ENCODE measurements at places on chromosomes 7 and 10.

GRCh38 chr7:101882595-101883564, 65.5 kb downstream of the CUX1 start:
- DNase-seq = peak; percentile 83

- peak; percentile 59 for DNase-seq
Measured at GRCh38 chr10:69087590-69088470, at the start of gene SRGN. SRGN (plus strand) TSS chr10:69088103; CDS start chr10:69088158, 55 bp downstream.

DNA sequence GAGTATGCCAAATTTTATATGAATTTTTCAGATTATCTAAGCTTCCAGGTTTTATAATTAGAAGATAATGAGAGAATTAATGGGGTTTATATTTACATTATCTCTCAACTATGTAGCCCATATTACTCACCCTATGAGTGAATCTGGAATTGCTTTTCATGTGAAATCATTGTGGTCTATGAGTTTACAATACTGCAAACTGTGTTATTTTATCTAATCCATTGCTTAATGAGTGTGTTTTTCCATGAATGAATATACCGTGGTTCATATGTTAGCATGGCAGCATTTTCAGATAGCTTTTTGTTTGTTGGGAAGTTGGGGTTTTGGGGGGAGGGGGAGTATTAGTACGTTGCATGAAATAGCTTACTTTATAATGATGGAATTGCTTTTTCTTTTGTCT, 44.5 kb downstream of the FGFBP3 start:
- no peak for DNase-seq

- DNase-seq = no peak
Measured at GRCh38 chr7:70739646-70740210, 392.2 kb upstream of the GALNT17 start.

GRCh38 chr10:3503299-3503698, 281.7 kb downstream of the KLF6 start:
- no peak for DNase-seq

GRCh38 chr7:155104913-155105312, 34.8 kb downstream of the HTR5A start:
- DNase-seq = no peak

- DNase-seq = no peak
Measured at GRCh38 chr10:43160921-43161255, 22.6 kb downstream of the CSGALNACT2 start.

- DNase-seq = no peak
Measured at GRCh38 chr7:48274662-48275061, 103.4 kb downstream of the ABCA13 start.

- peak; percentile 30 for DNase-seq
Measured at GRCh38 chr10:101579516-101579870, 8.6 kb downstream of the POLL start.

- DNase-seq = no peak
Measured at GRCh38 chr7:112421666-112422486, 28.4 kb upstream of the IFRD1 start.

DNA sequence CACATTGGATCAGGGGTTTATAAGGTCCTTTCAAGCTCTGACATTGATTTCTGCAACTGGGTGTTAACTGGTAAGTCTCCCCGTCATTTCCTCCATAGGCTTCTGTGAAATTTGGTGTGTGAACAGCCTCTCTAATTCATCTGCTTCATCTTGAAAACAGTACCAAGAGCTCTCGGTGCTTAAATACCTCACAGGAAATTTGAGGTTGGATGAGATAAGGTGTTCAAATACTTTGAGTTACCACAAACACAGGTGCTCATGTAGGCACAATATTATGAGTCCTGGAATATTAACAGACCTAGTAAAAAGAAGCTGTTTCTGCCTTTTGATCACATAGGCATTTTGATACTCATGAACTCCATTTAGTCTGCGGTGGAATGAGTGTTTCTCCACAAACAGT, 85.2 kb downstream of the RTKN2 start:
- no peak for DNase-seq

DNA sequence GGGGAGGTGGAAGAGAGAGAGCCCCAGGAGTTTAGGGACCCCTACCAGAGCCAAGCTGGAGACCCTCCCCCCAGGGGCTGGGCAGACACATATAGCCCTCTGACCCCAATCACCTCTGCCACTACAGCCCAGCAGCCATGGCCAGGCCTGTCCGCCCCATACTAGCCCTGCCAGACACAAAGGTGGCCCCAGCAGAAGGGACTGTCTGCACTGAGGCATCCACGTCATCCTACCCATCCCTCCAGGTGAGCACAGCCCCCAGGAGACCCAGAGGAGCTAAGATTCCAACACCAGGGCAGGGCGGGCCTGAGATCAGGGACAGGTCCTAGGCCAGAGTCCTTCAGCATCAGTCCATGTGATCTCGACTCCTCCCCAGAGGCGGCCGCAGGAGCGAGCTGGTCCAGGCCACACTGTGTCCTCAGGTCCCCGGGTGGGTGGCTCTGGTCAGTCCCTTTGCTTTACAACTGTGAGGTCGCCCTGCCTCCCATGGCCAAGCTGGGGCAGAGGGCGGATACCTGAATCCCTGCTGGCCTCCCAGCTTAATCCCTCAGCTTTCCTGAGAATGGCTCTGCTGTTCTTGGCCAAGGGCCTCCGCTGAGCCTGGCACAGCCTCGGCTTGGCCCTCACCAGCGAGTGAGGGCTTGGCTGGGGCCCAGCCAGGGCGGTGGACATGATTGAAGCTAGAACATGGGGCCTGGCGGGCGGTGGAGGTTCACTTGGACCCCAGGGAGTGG, 14.3 kb upstream of the ELN start:
- peak; percentile 78 for DNase-seq

DNA sequence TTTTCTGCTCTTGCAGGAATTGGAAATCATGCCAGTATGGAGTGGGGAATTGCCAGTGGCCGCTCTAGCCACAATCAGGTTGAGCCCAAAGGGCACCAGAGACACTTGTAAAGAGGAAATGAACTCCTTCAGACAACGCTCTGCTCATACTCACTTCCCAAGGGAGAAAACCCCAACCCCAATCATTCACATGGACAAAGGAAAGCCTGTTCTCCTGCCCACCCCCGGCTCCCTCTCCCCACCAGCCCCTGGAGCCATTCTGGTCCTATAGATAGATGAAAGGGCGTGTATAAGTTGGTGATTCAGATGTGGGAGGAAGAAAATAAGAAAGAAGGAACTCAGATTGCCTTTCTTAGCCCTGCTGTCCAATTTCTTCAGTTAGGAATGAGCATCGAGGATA, 57.4 kb downstream of the GFRA1 start:
- DNase-seq = no peak

- no peak for DNase-seq
Measured at GRCh38 chr10:62639144-62639543, 165.4 kb upstream of the ADO start.

GRCh38 chr7:31775556-31775955, 88.5 kb downstream of the PPP1R17 start:
- DNase-seq = no peak

GRCh38 chr10:111523016-111523415, 446.2 kb downstream of the ADRA2A start:
- DNase-seq = no peak

GRCh38 chr10:6228010-6228511, 25.3 kb downstream of the PFKFB3 start:
- DNase-seq = no peak

- no peak for DNase-seq
Measured at GRCh38 chr7:95066737-95067530, 159.5 kb downstream of the PPP1R9A start.

GRCh38 chr7:35969066-35969465, 168.2 kb downstream of the SEPTIN7 start:
- no peak for DNase-seq

DNA sequence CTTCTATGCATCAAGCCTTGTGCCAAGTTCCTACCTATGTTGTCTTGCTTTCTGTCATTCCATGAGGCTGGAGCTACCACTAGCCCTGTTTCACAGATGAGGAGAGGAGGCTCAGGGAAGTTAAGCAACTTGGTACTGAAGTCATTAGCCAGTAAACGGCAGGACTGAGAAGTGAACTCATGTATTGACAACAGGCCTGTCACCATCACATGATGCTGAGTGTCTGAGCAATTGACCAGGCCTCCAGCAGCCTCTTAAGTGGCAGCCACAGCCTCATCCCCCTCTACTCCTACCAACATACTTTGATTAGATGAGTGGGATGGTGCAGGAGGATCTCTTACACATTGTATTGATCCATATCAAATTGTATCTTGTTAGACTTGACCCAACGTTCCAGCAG, 317.6 kb downstream of the GRID1 start:
- no peak for DNase-seq

- no peak for DNase-seq
Measured at GRCh38 chr7:73565675-73566340, 8.3 kb upstream of the BCL7B start.

DNA sequence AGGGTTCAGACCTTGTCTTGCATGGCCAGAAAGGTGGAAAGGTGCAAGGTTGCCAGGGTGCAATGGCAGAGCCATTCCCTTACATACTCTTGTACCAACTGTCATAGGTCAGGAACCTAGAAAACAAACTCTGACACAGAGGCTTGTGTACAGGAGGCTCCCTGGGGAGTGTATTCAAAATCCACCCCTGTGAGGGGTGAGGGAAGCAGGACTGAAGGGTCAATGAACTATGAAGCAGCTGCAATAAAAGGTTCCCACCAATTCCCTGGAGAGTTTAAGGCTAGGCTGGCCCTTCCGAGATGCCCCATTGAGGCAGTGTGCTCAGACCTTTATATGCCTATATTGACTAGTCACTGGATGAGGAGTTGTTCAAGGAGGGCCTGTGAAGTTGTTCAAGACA, 13.9 kb upstream of the CUZD1 start:
- DNase-seq = no peak

DNA sequence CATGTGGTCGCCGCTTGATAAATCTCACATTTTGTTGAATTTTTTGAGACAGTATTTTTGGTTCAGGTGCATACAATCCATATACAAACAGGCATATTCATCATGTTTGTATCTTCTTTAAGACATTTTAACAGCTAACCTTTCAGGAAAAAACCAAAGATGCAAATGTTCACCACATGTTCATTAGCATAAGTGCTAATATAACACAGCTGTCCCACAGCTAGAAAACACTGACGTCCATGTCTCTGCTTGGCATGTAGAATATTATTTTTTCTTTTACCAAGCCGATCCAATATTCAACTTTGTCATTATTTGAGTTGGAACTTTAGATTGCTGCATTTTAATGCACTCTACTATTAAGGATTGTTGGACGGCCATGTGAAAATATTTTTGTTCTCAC, 31.2 kb downstream of the BMPER start:
- DNase-seq = no peak

DNA sequence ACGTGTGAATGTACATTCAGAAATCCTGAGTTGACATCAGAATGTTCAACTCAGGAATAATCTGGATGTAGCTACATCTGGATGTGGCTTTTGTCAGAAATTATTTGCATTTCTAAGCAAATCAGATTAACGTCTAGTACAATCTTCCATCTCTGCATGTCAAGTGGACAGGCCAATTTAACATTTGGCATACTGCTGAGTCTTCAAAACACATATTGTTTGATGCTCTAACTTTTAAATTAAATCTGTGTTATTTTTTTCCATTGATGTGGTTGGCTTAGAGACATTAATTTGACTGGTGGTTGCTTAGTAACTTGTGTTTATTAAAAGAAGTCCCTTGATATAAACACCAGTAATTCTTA, 3.4 kb downstream of the STAMBPL1 start:
- no peak for DNase-seq

DNA sequence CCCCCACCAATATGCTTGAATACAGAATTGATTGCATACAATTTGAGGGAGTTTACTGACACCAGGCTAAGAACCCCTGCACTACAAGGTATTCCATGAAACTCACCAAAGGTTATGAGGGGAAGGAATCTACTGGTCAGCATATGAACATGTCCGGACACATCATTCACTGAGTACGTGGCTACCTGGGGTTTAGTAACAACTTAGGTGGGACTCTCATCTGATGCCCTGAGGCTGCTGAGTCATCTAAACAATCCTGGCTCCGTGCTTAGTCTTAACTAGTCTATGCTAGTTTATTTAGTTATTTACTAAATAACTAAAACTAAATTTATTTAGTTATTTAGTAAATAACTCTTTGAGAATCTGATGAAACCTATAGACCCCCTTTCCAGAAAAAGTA, 11.3 kb downstream of the PI4K2A start:
- no peak for DNase-seq

DNA sequence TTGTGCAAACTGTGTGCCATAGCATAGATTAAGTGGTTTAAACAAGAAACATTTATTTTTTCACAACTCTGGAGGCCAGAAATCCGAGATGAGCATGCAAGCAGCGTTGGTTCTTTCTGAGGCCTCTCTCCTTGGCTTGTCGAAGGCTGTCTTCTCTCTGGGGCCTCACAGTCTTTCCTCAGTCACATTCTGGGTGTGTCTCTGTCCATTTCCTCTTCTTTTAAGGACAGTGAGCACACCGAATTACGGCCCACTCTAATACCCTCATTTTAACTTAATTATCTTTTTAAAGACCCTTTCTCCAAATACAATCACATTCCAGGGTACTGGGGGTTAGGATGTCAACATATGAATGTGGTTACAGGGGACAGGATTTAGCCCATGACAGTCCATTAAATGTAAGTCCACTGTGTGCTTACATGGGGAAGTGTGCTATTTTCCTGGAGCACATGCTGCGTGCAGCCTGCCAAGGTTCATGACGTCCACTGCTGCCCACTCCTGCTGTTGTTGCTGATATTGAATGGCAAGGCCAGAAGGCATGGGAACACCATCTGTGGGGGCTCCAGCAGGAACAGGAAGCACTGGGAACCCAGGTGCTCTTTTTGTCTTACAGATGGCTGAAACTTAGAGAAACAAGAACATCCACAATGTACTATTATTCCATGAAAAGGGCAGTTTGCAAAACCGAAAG, 365.5 kb downstream of the GALNT17 start:
- peak; percentile 63 for DNase-seq

DNA sequence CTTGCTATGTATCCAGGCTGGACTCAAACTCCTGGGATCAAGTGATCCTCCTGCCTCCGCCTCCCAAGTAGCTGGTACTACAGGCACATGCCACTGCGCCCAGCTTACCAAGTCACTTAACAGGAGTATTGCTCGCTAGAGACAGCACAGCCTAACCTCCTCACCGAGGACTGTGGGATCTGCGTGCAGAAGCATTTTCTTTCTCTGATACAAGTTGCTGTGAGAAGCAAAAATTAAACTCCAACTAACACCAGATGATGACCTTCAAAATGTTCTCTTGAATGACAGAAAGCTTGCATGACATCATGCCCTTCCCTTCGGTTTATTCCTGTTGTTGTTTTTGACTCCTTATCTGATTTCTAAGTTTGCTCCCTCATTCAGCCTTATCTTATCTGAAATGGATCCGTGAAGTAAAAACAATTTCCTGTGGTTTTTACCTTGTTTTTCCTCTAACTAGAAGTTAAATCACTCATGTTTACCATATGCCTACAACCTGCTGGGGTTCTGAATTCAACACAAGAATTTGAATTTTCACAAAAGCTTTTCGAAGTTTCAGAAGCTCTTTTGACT, 94.4 kb upstream of the KIF5B start:
- DNase-seq = no peak

- no peak for DNase-seq
Measured at GRCh38 chr7:66119245-66119850, 4.7 kb downstream of the CRCP start.

- DNase-seq = no peak
Measured at GRCh38 chr7:50349963-50350944, 45.7 kb downstream of the IKZF1 start.

Data from Right ventricle myocardium superior (tissue), 1 donor.